GM20000 (cell line): ENCODE measurements at places on chromosomes 2 and 18.
A peak's percentile ranks its signal among the peaks of the same experiment; 100 is the strongest.

DNA sequence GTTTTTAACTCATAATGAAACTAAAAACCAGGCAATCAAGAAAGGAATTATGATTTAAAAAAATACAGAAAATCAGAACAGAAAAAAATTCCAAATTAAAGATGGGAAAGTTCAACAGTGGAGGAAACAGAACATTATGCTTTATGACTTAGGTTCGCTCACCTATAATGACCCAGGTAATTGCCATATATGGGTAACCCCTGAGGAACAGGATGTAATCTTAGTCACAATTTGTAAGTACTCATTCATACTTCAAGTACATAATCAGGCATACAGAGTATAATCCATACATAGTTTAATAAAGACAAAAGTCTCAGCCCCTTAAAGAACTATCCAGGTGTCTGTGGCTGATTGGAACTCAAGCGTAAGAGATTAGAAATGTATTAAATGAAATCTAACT is 159.6 kb downstream of the AFF3 start:
- DNase-seq: no peak

DNA sequence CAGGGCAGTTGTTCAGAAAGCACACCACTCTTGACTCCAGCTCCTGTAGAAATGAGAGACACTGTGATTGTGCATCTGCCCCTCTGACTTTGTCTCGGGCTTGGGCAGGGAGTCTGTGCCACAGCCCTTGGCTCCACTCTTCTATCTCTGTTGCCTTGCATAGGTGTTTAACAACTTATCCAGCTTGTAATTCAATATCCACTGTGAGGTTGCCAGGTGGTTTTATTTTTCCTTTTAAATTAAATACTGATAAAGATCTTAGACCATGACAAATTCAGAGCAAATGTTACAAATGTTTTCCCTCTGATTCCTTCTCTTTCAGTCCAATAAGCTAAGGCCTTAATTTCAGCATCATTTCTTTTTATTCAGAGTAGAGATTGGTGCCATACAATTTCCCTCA is 421.7 kb downstream of the STK39 start:
- no peak for DNase-seq

DNA sequence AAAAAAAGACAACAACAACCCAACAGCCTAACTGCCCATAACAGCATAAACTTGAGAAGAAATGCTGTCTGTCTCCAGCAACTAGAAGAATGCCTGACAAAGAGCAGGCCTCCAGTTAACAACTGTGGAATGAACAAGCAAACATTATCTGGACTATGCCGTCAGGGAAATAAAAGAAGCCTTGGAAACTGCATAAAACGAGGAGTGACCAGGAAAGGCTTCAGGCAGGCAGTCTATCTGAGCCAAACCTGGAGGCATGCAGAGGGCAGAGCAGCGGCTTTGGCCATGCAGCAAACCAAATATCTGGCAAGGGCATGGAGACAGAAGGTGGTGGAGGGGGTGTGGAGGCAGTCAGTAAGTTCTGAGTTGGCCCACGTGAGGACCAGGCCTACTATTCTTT is 11.1 kb downstream of the HES6 start:
- no peak for DNase-seq

- DNase-seq: no peak
These were observed 7.7 kb upstream of the PMAIP1 start for GRCh38 chr18:59892123-59892522.

DNA sequence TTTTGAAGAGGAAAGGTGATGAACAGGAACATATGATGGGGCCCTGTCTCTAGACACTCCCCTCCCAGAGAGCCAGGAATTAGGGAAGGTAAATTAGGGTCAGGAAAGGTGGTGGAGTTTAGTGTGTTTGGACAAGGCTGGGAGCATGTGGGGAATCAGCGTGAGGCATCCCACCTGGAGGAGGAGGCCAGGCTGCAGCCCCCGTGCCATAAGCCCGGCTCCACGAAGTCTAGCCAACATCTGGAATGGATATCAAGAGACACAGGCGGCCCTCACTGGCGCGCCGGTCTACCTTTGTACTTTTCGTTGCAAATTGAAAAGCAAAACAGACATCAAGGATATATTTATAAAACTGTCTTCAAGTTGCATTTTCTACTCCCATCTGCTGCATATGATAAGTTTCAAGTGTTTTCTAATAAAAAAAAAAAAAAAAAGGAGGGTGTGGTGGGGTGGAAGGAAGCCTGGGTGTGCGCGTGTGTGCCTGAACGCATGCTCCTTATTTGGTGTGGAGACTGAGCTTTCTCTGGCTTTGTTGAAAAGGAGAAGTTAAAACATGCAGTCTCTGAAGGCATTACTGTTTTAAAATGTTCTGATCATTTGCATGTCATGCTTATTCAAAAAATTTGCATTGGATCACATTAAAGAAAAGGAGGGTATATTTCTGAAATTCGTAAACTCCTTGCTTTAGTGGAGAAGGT is 546.7 kb upstream of the ID2 start:
- no peak for DNase-seq

- no peak for DNase-seq
These were observed 391.2 kb downstream of the FBXO15 start for GRCh38 chr18:73756256-73757091.

- no peak for DNase-seq
These were observed 32.7 kb downstream of the NLRC4 start for GRCh38 chr2:32231959-32232358.

DNA sequence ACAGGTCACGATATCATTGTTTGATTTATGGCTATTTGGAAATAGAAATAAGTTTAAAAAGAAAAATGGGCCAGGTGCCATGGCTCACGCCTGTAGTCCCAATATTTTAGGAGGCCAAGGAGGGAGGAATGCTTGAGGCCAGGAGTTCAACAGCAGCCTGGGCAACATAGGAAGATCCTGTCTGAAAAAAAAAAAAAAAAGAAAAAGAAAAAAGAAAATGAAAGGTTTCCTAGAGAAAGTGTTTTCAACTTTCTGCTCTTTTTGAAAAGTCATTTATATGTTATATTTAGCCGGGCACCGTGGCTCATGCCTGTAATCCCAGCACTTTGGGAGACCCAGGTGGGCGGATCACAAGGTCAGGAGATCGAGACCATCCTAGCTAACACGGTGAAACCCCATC is 3.2 kb downstream of the NDUFB3 start:
- no peak for DNase-seq

GRCh38 chr2:235928751-235929370 is 239.3 kb downstream of the GBX2 start:
- no peak for DNase-seq

DNA sequence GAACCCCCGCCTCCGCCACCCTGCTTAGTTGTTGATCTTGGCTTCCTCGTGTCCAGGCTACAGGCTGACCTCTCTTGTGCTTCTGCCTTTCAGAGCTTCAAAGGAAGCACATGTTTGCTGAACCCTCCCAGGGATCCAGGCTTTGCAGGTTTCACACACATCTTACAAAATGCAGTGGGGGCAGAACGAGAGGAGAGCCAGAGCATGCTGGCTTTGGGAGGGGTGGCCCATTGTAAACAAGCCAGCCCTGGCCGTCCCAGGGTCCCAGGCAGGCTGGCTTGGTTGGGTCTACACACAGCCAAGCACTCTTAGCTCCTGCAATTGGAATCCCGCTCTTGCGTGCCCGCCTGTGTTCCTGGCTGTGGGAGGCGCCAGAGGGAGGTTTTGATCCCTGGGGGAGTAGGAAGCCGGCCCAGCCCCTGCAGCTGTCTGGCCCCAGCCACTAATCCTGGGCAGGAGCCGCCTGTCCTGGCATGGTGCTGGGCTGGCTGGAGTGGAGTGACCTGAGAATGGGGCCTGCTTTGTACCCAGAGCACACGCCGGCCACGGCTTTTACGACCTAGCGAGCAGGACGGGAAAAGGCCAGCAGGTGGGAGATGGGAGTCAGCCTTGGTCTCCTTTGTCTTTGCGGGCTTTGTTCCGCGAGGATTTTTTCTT is 53.9 kb downstream of the SH3BP4 start:
- DNase-seq: no peak

DNA sequence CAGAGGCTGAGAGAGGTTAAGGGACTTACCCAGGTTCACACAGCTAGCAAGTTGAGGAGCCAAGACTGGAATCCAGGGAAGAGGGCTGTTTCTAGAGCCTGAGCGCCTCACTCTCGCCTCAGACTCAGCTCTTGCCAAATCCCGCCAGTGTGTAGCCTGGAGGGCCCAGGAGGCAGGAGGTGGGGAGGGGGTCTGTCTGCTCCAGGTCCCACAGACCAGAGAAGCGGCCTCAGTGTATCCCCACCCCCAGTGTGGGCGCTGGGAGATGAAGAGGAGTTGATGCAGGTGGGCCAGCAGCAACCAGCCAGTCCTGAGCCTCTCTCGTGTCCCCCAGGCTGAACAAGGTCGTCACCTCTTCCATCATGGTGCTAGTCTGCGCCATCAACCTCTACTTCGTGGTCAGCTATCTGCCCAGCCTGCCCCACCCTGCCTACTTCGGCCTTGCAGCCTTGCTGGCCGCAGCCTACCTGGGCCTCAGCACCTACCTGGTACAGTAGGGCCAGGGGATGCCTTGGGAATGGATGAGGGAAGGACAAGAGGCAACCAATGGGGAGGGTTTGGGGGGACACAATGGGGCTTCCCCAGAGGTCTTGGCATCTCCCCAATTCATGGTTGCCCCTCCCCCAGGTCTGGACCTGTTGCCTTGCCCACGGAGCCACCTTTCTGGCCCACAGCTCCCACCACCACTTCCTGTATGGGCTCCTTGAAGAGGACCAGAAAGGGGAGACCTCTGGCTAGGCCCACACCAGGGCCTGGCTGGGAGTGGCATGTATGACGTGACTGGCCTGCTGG is 5.2 kb upstream of the CTDSP1 start:
- no peak for DNase-seq

GRCh38 chr2:230734247-230735175 is 21.9 kb downstream of the CAB39 start:
- DNase-seq: no peak

DNA sequence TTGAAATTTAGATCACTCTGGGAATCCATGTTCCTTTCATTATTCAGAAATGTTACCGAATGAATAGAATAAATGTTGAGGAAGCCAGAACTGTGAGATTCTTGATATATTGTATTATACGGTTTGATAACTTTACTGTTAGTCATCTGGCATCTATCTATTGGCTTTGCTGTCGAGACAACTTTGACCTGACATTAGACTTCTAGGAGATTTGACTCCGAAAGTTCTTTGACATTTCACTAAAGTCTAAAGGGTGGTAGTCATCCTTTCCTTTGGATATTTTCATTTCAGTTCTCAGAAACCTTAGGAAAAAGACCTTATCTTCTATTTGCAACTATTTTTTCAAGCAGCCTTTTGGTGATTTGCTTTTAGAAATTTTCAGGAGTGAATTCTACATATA is 1.9 kb downstream of the BMPR2 start:
- DNase-seq: no peak

GRCh38 chr18:64103986-64104385 is 44.9 kb downstream of the LINC00305 start:
- no peak for DNase-seq

DNA sequence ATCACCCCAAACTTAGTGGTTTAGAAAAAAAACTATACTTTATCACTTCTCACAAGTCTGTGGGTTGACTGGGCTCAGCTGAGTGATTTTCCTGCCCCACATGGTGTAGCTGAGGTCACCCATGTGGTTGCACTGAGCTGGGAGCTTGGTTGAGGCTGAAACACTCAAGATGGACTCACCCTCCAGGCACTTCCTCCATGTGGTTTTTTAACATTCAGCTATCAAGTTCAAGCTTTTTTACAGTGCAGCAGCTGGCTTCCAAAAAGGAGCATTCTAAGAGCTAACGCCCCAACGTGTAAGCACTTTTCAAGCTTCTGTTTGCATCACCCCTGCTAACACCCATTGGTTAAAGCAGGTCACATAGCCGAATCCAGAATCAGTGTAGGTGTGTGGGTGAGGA is 105.9 kb upstream of the CREB1 start:
- DNase-seq: peak; percentile 35
